Activated CD4-positive, alpha-beta memory T cell treated with anti-CD3 and anti-CD28 coated beads, Interleukin-2, amount 10 ng/mL, durations not matched to agents 7 days and 5 days (primary cell): ENCODE measurements at places on chromosomes 2 and 18. TPM values are rescaled to one million over a fixed set of nuclear protein-coding genes. Genes with fewer than 3 reads are reported as not detected.
A peak's percentile ranks its signal among the peaks of the same experiment; 100 is the strongest.

UGT1A5 gene
- total RNA-seq = not detected

NOSTRIN gene
- total RNA-seq = not detected

CRYBA2 gene
- total RNA-seq = not detected

DNA sequence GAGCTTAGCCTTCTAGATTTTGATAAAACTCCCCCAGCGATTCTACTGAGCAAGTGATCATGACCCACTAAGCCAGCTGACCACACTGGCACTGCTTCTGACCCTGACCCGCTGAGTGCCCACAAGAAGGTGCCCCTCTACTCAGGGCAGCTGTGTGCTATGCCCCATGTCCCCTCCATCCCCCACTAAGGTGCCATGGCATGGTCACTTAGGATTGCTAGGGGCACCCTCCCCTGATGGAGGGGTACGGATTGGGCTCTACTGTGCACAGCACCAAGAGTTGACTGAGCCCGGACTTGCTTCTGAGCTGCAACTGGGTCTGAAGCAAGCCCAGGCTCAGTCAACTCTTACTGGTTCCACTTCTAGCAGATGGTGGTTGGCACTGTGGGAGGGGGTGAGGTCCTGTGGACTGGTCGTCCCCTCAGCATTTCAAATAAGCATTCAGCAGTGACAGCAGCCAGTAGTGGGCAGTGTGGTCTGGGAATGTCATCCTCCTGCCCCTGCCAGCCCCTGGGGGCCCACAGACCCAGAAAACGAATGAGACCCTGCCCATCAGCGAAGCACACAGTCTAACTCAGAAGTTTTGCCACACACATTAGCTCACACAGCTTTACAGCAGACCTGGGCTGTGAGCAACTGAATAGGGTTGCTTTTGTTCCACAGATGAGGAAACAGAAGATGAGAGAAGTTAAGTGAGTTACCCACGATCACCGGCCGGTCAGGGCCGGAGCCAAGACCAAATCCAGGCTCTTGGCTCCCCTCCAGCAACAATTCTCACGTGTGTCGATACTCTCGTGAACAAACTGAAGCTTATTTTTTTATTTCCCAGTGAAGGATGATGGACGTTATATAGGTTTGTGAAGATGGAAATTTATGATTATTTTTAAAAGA, 52.1 kb upstream of the FOSL2 start:
- H3K36me3 ChIP-seq = peaks cover 7% of the 10 kb centered on the region
- H3K4me1 ChIP-seq = peaks cover 6% of the 10 kb centered on the region
- H3K27ac ChIP-seq = no peak overlapping the region
- H3K4me3 ChIP-seq = no peak overlapping the region
- no peak for DNase-seq

DNA sequence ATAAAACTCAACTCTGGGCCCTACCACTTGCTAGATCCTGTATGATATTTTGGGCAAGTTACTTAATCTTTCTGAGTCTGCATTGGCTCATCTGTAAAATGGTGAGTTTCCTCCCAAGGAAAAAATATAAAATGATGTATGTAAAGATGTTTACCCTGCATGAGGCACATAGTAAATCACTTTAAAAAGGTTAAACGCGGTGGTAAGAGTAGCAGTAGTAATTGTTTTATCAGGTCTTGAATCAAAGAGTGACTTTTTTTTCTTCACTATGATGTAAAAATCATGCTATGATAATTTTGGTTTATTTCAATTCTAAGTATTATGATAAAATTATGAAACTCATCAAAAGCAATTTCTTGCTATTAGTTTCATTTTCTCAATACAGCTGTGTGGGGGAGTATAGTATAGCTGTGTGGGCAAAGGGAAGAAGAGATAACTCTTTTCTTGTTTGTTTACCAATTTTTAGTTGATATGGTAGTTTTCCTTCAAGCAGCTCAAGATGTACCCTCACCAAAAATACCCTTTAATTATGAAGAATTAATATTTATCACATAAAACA, 10.7 kb downstream of the ARHGAP15 start:
- H3K4me3 ChIP-seq = peak overlapping the region; percentile 58
- H3K4me1 ChIP-seq = peaks cover 87% of the 10 kb centered on the region
- H3K36me3 ChIP-seq = peaks cover 80% of the 10 kb centered on the region
- peak overlapping the region; percentile 44 for H3K27ac ChIP-seq

DNA sequence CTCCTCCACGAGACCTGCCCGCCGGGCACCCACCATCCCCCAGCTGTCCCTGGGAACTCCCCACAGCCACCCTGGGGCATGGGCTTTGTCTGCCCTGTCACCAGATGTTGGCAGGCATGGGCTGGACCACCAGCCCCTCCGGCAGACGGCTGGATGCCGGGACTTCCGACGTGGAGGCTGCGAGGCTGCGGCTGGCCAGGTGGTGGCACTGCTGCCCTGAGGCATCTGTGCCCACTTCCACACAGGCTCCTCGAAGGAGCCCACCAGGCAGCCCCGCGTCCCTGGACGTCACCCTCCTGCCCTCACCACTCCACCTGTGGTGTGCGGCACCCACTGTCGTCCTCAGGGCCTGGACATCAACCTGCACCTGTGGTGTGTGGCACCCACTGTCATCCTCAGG, 319.9 kb upstream of the SALL3 start:
- H3K4me1 ChIP-seq = no peaks in the 10 kb centered on the region
- no peaks in the 10 kb centered on the region for H3K27me3 ChIP-seq
- no peak overlapping the region for H3K4me3 ChIP-seq

GRCh38 chr2:70922235-70923234, 13.2 kb upstream of the ATP6V1B1 start:
- peaks cover 11% of the 10 kb centered on the region for H3K27me3 ChIP-seq
- H3K36me3 ChIP-seq = no peaks in the 10 kb centered on the region
- H3K4me3 ChIP-seq = no peak overlapping the region
- no peak for DNase-seq

DNA sequence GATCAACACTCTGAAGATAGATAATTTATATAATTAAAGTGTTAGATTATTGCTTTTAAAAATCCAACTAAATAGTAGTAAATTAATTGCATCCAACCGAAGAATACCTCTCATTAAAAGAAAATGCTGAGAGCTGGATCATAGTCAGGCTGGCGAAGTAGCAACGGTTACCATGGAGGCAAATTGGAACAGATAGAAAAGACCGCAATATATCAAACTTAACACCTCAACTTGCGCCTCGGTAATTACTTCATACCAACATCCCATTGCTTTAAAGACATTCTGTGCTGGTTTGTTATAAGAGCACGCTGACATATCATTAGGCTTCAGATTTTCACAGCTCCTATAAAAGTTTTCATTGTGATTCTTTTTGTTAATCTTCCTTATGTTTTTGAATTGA, 183.8 kb upstream of the ZC3H15 start:
- no peaks in the 10 kb centered on the region for H3K36me3 ChIP-seq
- H3K4me1 ChIP-seq = no peaks in the 10 kb centered on the region
- H3K27me3 ChIP-seq = no peaks in the 10 kb centered on the region
- H3K4me3 ChIP-seq = no peak overlapping the region
- H3K27ac ChIP-seq = no peak overlapping the region

GRCh38 chr2:29872870-29873269, 48.5 kb downstream of the ALK start:
- H3K27me3 ChIP-seq = peaks cover 5% of the 10 kb centered on the region
- H3K4me1 ChIP-seq = no peaks in the 10 kb centered on the region
- no peak overlapping the region for H3K27ac ChIP-seq
